Natural killer cell (primary cell): ENCODE measurements at places on chromosomes 1 and 21. TPM values are rescaled to one million over a fixed set of nuclear protein-coding genes. Genes with fewer than 3 reads are reported as not detected.

DNA sequence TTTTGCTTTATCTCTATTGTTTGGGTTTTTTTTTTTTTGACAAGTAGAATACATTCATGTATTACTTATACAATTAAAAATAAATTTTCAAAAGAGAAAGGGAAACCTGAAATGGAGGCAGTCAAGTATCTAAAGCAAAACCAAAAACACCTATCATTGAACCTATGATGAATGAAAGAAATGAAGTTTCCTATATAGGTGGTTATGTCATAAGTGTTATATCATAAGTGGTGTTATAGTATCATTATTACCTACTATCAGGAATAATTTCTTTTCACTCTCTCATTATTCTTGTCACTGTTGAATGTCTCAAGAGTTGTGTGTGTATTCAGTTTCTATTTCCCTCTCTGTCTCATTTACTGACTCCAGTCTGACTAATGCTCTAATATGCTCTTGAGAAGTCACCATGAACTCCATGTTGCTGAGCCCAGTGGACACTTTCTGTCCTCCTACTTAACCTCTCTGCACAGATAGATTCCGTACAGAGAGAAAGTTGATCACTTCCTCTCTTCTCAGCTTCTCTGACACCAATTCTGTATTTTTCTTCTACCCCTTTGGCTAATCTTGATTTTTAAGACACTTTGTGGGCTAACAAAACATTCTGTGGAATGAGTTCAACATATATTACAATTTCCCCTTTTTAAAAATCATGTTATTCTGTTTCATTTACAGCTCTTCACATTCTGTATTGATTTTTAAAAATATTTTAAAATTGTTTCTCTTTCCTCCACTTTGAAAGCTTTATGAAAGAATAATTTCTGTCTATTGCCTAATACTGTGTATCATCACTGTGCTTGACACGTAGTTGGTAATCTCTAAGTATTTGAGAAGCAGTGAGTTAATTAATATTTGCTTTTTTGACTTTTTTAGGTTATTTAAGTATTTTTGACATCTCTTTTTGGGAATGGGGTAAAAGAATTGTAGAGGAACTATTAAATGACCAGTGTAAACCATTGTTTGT is 50.1 kb downstream of the RASAL2 start:
- H3K4me3 ChIP-seq, result no peak overlapping the region
- H3K27ac ChIP-seq, result no peak overlapping the region
- no peaks in the 10 kb centered on the region for H3K27me3 ChIP-seq
- DNase-seq, result no peak
- H3K36me3 ChIP-seq, result no peaks in the 10 kb centered on the region
- no peaks in the 10 kb centered on the region for H3K4me1 ChIP-seq

- H3K27ac ChIP-seq, result no peak overlapping the region
- H3K4me1 ChIP-seq, result no peaks in the 10 kb centered on the region
- peaks cover 48% of the 10 kb centered on the region for H3K36me3 ChIP-seq
- no peak overlapping the region for H3K4me3 ChIP-seq
- DNase-seq, result no peak
Observed at GRCh38 chr1:42777852-42778251, 6.9 kb upstream of the TMEM269 start.

- DNase-seq, result no peak
- H3K36me3 ChIP-seq, result no peaks in the 10 kb centered on the region
- H3K27ac ChIP-seq, result no peak overlapping the region
- peaks cover 22% of the 10 kb centered on the region for H3K4me1 ChIP-seq
Observed at GRCh38 chr1:169048043-169048442, 58.4 kb upstream of the ATP1B1 start.

GRCh38 chr21:37257967-37258877 is 8.9 kb downstream of the VPS26C start:
- peak; percentile 94 for DNase-seq
- peaks cover 8% of the 10 kb centered on the region for H3K36me3 ChIP-seq
- peak overlapping the region; percentile 76 for H3K4me3 ChIP-seq
- H3K27ac ChIP-seq, result peak overlapping the region; percentile 86
- no peaks in the 10 kb centered on the region for H3K27me3 ChIP-seq

Gene ELOVL1
- 73.0 TPM for total RNA-seq

- DNase-seq, result no peak
- no peaks in the 10 kb centered on the region for H3K27me3 ChIP-seq
- no peak overlapping the region for H3K27ac ChIP-seq
- no peaks in the 10 kb centered on the region for H3K4me1 ChIP-seq
Observed at GRCh38 chr1:247884797-247885413, 10.5 kb upstream of the OR2W3 start.

DNA sequence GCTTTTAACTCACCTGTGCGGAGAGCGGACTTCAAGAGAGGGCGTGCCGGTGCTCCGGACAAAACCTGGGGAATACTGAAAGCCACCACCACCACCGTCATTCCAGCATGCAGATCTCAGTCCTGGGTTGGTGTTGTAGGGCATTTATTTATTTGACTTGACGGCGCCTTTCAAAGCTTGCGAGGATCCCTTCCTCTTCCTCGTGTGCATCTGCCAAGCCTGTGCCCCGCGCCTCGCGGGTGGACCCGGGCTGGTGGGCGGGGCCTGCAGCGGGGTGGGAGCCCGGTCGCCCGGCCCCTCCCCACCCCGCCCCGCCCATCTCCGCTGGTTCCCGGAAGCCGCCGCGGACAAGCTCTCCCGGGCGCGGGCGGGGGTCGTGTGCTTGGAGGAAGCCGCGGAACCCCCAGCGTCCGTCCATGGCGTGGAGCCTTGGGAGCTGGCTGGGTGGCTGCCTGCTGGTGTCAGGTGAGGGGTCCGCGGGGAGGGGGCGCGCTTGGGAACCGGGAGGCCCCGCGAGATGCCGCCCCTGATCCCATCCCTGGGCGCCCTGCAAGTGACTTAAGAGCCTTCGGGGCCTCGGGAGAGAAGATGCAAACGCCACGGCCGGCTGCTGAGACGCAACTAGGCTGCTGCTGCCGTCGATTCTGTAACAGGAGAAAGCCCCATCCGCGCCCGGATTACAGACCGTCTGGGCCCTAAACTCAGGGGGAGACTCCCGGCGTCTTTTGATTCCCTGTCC is at the start of gene IL10RB:
TSS of gene IL10RB (plus strand) at position 318 of the 739 bp plus-strand sequence. CDS start at position 417, 99 bp downstream.
- no peaks in the 10 kb centered on the region for H3K27me3 ChIP-seq
- DNase-seq, result peak; percentile 87
- peaks cover 59% of the 10 kb centered on the region for H3K4me1 ChIP-seq
- peaks cover 36% of the 10 kb centered on the region for H3K36me3 ChIP-seq

- H3K4me3 ChIP-seq, result no peak overlapping the region
- H3K27me3 ChIP-seq, result no peaks in the 10 kb centered on the region
- H3K4me1 ChIP-seq, result no peaks in the 10 kb centered on the region
- H3K27ac ChIP-seq, result no peak overlapping the region
- no peak for DNase-seq
Observed at GRCh38 chr1:97461782-97462181, 459.1 kb downstream of the DPYD start.

Gene PDPN
- not detected for total RNA-seq

DNA sequence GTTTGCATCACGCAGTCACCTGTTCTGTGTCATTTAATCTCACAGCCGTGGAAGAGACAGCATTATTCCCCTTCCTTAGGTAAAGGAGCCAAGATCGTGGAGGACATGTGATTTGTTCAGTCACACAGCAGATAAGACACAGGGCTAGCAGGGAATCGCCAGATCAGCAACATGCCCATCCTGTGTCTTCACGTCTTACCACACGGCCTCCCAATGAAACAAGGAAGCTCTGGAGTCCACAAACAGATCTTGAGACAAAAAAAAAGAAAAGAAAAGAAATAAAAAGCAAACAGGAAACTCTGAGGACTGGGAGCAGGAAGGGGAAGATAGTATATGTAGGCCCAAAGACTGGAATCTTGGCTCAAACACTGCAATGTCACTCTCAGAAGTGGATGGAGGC is 155.3 kb downstream of the ADSS2 start:
- H3K27ac ChIP-seq, result no peak overlapping the region
- H3K36me3 ChIP-seq, result no peaks in the 10 kb centered on the region
- H3K4me3 ChIP-seq, result no peak overlapping the region
- DNase-seq, result no peak
- H3K4me1 ChIP-seq, result peaks cover 20% of the 10 kb centered on the region

- no peaks in the 10 kb centered on the region for H3K27me3 ChIP-seq
- peak overlapping the region; percentile 18 for H3K27ac ChIP-seq
- DNase-seq, result no peak
- H3K4me1 ChIP-seq, result peaks cover 87% of the 10 kb centered on the region
- H3K36me3 ChIP-seq, result no peaks in the 10 kb centered on the region
Observed at GRCh38 chr1:27598902-27599528, 4.9 kb downstream of the AHDC1 start.

Gene CFHR1
- total RNA-seq, result not detected

DNA sequence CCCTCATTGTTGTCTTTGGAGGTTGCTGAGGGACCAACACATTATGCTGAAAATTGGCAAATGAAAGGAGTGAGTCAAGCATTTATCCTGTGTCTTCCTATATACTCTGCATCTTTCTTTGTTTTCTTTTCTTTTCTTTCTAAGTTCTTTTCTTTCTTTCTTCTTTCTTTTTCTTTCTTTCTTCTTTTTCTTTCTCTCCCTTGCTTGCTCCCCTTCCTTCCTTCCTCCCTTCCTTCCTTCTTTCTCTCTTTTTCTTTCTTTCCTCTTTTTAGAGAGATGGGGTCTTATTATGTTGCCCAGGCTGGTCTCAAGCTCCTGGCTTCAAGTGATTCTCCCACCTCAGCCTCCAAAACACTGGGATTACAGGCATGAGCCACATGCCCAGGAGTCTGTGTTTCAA is 28.3 kb upstream of the COX20 start:
- no peak for DNase-seq
- no peaks in the 10 kb centered on the region for H3K36me3 ChIP-seq
- no peak overlapping the region for H3K27ac ChIP-seq
- no peak overlapping the region for H3K4me3 ChIP-seq
- no peaks in the 10 kb centered on the region for H3K27me3 ChIP-seq
- no peaks in the 10 kb centered on the region for H3K4me1 ChIP-seq

GRCh38 chr1:153798468-153798780 is 23.2 kb downstream of the SLC27A3 start:
- no peak overlapping the region for H3K4me3 ChIP-seq
- no peak for DNase-seq
- no peaks in the 10 kb centered on the region for H3K27me3 ChIP-seq
- no peaks in the 10 kb centered on the region for H3K36me3 ChIP-seq

Gene KIF2C
- total RNA-seq, result 0.93 TPM

Gene MX1
- total RNA-seq, result 67.0 TPM

GRCh38 chr1:45769261-45769932 is 18.9 kb upstream of the IPP start:
- H3K27ac ChIP-seq, result no peak overlapping the region
- no peaks in the 10 kb centered on the region for H3K4me1 ChIP-seq
- DNase-seq, result no peak
- H3K4me3 ChIP-seq, result no peak overlapping the region
- H3K36me3 ChIP-seq, result no peaks in the 10 kb centered on the region

Gene S100A1
- not detected for total RNA-seq

DNA sequence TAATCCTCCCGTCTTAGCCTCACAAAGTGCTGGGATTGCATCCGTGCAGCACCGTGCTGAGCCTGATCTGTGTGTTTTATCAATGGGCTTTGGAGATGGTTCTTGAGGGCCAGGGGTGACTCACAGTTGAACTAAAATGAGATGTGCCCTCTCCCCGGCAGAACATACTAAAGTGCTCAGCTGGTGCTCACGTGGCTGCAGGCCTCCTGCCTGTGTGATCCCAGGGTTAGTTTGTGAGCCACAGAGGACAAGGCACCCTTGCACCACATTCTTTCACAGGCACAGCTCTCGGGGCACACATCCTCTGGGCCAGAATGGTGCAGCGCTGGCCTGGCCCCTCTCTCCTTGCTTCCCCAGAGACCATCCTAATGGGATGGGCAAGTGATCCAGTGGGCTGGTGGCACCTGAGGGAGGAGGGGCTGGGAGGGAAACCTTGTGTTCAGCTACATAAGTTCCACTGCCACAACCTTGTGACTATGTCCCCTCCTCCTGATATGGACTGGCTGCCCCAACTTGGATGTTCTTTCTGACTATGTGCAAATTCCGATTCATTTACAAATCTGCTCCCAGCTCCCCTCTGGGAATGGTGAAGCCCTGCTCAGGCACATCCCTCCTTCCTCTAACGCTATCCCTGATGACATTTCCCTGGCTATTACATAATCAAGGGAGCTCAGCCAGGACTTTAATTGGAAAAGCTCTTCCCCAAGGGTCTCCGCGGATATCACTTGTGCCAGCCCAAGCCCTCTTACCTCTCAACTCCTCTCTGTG is 197.0 kb upstream of the EDN2 start:
- no peaks in the 10 kb centered on the region for H3K27me3 ChIP-seq
- no peak for DNase-seq
- H3K4me3 ChIP-seq, result no peak overlapping the region
- peaks cover 72% of the 10 kb centered on the region for H3K4me1 ChIP-seq
- no peaks in the 10 kb centered on the region for H3K36me3 ChIP-seq
- no peak overlapping the region for H3K27ac ChIP-seq

DNA sequence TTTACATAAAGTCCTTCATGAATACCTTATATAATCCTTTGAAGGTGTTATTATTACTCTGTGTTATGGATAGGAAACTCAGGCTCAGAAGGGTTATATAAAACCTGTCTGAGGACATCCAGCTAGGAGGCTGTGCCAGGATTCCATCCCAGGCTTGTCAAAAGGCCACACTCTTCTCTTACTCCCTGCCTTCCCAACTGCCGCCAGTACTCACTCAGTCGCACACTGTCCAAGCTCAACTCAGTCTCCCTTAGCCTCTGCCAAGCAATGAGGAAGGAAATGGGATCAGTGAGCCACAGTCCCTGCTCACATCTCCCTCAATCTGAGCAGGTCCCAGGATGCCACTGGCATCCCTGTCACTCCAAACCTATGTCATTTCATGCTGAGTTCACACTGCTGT is 94.4 kb downstream of the NAV1 start:
- no peaks in the 10 kb centered on the region for H3K4me1 ChIP-seq
- no peaks in the 10 kb centered on the region for H3K36me3 ChIP-seq
- no peak overlapping the region for H3K27ac ChIP-seq
- H3K4me3 ChIP-seq, result no peak overlapping the region

GRCh38 chr1:167936930-167937708 is at the start of gene MPC2:
MPC2 (minus strand) TSS chr1:167937072; CDS start chr1:167935841, 1,231 bp downstream.
- no peaks in the 10 kb centered on the region for H3K36me3 ChIP-seq
- DNase-seq, result peak; percentile 55
- peaks cover 8% of the 10 kb centered on the region for H3K4me1 ChIP-seq
- peak within 1 kb of the TSS; percentile 90 for H3K4me3 ChIP-seq

DNA sequence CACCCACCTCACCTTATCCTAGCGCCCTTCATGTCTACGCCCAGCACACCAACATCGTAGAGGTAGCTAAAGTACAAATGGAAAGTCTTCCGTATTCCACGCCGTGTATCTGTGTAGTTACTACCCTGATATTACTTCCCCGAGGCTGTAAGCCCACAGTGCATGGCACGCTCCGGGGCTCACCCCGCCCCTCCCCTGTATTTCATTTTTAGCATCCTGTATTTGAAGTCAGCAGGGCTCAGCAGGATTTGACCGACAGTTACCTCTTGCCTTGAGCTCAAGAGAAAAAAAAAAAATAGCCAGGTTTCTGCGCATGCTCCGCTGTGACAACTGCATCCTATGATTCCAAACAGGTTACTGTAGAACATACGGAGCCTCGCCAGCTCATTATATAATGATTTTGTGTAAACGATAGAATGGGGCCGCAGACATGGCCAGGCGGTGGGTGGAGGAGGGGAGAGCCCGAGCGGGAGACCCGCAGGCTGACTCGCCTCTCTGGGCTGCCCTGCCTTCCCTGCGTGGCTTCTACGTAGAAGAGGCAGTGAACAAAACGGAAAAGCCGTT is 1.3 kb downstream of the ABCG1 start:
- peak overlapping the region; percentile 64 for H3K4me3 ChIP-seq
- H3K4me1 ChIP-seq, result peaks cover 35% of the 10 kb centered on the region
- DNase-seq, result peak; percentile 96
- peak overlapping the region; percentile 74 for H3K27ac ChIP-seq
- H3K36me3 ChIP-seq, result no peaks in the 10 kb centered on the region
- no peaks in the 10 kb centered on the region for H3K27me3 ChIP-seq

GRCh38 chr1:3389093-3389833 is 65.2 kb upstream of the ARHGEF16 start:
- H3K27me3 ChIP-seq, result peaks cover 21% of the 10 kb centered on the region
- no peak overlapping the region for H3K27ac ChIP-seq
- H3K4me1 ChIP-seq, result peaks cover 19% of the 10 kb centered on the region
- H3K36me3 ChIP-seq, result no peaks in the 10 kb centered on the region
- no peak overlapping the region for H3K4me3 ChIP-seq
